Stimulated activated CD4-positive, alpha-beta T cell treated with anti-CD3 and anti-CD28 coated beads, Interleukin-1b, Interleukin-23, amount 100 ng/mL, for 1 hour (primary cell): ENCODE measurements at places on chromosomes 7 and 10.

- DNase-seq: no peak
These were observed 6.0 kb downstream of the CYREN start for GRCh38 chr7:135164357-135165061.

GRCh38 chr7:30584415-30584814 is 10.3 kb upstream of the GARS1 start:
- no peak for DNase-seq

DNA sequence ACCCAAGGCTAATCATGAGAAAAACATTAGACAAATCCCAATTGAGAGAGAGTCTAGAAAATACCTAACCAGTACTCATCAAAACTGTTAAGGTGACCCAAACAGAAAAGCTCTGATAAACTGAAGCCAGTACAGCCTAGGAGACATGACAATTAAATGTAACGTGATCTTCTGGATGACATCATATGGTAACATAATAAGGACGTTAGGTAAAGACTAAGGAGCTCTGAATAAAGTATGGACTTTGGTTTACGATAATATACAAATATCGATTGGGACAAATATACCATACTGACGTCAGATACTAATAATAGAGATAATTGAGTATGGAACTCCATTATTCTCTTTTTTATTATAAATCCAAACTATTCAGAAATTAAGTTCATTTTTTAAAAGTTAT is 561.1 kb upstream of the STEAP1 start:
- DNase-seq: no peak

DNA sequence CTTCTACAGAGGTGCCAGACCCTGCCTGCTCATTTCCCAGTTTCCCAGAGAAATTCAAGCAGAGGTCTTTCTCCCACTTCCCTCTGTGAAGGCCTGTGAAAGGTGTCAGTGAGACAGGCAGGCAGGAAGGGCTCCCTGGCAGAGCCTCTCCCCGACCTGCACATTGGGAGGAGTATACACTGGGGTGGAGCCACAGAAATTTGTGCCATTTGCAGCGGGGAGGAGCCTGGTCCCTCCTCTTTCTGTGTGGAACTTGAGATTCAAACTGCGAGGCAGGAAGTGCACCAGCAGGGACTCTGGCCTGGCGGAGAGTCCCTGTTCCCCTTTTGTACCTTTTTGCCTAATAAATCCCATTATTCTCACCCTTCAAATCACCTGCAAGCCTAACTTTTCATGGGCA is 54.6 kb upstream of the OPN4 start:
- DNase-seq: no peak

GRCh38 chr10:124162136-124162535 is 68.7 kb upstream of the CHST15 start:
- no peak for DNase-seq

DNA sequence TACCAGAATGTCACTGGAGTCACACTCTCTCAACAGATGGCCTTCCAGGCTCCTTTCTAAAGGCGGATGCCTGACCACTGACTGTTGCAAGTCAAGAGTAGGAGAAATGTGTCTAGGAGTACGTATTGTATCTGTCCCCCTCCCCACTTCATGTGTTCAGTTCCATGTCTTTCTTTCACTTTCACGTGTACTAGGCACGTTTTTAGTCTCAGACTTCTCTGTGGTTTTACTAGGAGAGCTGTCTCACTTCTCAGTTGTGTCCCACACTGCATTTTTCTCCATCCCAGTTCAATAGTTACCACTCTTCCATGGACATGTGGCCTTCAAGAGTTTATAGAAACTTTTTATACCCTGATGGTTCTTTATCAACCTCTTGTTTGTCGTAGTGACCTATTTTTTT is 893.0 kb downstream of the NRG3 start:
- no peak for DNase-seq

- no peak for DNase-seq
These were observed 40.3 kb downstream of the ZNF22 start for GRCh38 chr10:45040921-45041542.

GRCh38 chr10:123144697-123145541 is 3.0 kb upstream of the HMX2 start:
- no peak for DNase-seq

GRCh38 chr10:32167450-32167849 is 111.2 kb upstream of the KIF5B start:
- DNase-seq: no peak

GRCh38 chr7:91953618-91954017 is 13.0 kb downstream of the AKAP9 start:
- no peak for DNase-seq
